Left lung (tissue), 14 donors: ENCODE measurements at places on chromosomes 7 and 10. TPM values are rescaled to one million over a fixed set of nuclear protein-coding genes. Genes with fewer than 3 reads are reported as not detected.

DNA sequence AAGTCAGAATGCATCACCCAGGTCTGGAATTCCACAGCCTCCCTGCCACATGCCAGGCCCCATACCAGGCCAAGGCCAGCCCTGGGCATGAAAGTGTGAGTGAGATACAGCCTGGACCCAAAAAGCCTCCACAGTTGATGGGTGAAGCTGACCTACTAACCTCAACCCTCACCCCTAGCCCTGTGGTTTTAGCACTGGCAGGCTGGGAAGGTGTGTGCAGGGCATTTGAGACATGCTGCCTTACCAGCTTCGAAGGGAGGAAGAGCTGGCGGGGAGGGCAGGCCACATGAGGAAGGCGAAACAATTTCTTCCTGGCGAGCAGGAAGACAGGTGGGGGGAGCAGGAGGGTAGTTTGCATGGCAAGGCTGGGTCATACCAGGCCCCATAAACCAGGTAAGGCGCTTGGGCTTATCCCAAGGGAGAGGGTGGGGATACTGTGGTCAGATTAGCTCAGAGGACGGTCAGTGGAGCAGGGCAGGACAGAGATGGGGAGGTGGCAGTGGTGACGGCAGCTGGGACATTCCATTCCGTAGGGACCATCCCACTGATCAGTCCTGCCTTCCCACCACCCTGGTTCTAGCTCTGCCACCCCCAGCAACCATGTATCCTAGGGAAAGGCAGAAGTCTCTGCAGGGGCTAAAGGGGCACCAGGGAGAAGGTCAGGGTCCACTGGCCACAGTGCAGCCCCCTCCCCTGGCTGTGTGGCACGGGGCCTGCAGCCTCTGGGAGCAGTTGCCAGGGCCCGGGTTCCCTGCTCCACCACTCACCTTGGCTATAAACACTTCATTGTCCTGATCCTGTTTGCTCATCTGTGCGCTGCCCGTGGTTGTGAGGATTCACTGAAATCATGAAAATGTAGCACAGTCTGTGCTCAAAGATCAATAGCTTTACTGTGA lies 155.8 kb downstream of the NRF1 start:
- DNase-seq = no peak

DNA sequence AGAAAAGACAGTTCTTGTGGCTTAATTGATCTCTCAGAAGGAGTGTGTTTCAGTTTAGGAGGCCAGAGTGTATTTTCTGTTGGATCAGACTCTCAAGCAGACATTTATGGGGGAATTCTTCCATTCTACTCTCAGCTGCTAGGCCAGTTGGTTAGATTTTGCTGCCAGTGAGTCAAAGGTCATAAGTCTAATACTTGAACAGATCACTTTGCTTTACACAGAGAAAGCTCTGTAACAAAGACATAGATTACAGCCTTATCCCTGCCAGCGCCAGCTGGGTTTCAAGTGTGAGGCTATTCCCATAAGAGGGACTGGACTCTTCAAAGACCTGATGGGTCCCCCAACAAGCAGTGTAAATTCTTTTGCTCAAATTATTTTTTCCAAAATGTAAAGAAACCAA lies 145.6 kb upstream of the SEMA3C start:
- DNase-seq = no peak

DNA sequence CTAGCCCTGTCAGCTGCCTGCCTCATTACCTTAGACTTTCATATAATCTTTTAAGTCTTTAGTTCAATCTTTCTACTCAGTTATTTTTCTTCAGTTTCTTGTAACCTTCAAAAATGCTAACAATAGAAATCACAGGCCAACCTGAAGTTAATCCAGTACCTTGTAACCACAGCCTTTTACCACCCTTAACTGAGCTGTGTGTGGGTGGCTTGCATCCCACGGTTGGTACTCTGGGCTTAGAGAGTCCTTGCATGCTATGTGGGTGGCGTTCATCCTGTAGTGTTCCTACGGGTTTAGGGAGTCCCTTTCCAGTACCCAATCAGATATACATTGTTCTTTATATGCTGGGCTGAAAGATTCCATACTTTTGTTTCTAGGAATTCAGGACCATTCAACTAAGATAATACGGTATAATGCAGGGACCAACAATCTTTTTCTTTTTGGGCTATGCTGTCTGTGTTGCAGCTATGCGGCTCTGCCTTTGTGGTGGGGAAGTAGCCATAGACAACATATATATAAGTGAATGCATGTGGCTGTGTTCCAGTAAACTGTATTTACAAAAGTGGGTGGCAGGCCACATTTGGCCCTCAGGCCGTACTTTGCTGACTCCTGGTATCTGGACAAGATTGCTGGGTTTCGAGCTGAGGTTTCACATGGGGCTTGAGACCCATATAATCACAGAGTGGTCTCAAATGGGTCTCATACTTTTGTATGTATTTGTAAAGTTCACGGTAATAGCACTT lies 280.8 kb upstream of the LRGUK start:
- no peak for DNase-seq

DNA sequence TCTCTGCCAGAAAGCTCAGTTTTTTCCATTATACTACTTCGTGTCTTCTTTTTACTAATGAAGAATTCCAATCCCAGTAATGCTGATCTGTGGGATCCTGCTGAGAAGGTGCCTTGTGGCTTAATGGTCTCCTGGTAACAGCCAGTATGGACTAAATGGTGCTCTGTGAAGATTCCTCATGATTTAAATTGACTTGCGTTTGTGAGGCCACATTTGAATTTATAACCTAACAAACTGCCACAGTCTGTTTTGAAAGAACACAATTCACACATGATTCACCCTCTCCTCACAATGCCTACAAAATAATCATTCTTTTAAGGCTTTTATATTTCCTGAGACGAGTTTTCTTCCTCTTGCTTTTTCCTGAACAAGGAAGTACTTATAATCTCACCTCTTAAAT lies 140.0 kb downstream of the MBL2 start:
- DNase-seq = no peak

DNA sequence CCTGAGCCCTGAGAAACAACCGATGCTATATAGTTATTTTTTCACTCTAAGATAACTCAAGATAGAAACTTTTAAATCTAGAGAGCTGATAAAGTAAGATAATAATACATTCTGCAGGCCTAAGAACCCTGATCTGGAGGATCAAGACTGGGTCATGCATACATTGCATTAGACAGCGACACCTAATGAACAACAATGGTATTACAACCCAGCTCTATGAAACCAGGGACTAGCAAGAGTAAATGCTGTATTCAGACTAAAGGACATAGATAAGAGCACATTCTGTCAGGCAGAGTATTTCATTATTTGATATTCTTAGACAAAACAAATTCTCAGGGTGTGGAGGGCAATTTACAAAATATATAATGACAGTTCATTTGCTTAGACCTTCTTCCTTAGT lies 148.6 kb downstream of the GRK5 start:
- DNase-seq = no peak

DNA sequence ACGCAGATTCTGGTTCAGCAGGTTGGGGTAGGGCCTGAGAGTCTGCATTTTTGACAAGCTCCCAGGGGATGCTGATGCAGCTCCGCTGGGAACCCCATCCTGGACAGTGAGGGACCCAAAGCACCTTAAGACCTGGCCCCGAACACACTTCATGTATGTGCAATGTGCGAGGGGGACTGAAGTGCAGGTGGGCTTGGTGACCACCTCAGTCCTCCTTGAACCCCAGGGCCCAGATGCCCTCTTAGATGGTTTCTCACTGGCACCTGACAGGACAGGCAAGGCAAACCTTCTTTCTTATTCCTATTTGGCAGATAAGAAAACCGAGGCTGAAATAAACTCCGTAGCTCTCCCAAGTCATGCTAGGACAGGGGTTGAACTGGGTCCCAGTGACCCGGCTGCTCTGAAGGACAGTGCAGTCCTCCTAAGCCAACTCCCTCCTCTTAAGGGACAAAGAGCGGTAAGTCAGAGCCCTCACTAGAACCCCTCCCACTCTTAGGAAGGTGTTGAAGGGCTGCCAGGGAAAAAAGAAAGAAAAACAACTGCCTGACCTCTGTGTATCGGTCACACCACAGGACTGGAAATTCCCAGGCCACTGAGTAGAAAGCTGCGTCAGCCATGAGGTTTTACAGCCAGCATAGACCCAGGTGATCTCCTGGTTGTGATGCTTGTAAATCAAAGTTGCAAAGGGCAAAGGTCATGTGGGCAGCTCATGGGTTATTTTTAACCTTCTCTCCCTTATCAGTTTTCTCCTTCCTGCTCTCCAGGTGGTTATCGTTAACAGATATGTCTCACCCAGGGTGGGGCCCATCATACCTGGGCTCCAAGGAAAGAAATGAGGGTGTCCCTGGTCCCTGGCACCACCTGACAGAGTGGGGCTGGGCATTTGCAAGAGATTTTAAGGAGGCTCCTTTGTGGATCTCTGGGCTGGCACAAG lies 90.9 kb upstream of the SMNDC1 start:
- peak; percentile 25 for DNase-seq

DNA sequence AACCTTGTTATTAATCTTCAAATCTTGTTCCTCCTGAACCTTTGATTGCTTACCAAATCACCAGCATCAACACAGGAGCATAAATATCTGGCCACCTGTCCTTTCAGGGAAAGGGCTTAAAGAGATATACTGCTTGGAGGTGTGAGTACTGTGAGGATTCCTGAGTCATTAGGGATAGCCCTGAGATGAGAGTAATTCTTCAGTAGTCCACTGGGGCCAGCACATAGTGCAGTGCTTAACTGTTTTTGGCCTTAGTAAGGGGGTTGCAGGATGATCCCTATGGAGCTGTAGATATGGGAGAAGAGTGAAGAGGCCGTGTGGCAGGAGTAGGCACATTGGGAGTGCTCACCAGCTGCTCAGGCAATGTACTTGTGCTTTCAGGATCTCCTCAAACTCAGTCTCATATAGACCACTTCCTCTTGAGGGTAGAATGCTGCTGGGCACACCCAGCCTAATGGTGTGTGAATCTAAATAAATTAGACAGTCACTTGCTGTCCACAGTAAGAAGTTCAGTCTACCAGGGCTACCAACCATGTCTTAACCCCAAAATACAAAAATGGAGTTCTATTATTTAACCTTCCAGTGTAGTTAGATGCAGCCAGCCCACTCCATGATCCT lies 26.5 kb upstream of the GPR141 start:
- no peak for DNase-seq

- no peak for DNase-seq
Measured at GRCh38 chr10:27857616-27858015, 112.0 kb upstream of the MKX start.

GRCh38 chr7:24963218-24963617 lies 16.8 kb downstream of the OSBPL3 start:
- DNase-seq = peak; percentile 76

GRCh38 chr7:66119245-66119850 lies 4.7 kb downstream of the CRCP start:
- DNase-seq = no peak

- DNase-seq = no peak
Measured at GRCh38 chr10:5187867-5188266, 2.9 kb upstream of the AKR1C8 start.

DNA sequence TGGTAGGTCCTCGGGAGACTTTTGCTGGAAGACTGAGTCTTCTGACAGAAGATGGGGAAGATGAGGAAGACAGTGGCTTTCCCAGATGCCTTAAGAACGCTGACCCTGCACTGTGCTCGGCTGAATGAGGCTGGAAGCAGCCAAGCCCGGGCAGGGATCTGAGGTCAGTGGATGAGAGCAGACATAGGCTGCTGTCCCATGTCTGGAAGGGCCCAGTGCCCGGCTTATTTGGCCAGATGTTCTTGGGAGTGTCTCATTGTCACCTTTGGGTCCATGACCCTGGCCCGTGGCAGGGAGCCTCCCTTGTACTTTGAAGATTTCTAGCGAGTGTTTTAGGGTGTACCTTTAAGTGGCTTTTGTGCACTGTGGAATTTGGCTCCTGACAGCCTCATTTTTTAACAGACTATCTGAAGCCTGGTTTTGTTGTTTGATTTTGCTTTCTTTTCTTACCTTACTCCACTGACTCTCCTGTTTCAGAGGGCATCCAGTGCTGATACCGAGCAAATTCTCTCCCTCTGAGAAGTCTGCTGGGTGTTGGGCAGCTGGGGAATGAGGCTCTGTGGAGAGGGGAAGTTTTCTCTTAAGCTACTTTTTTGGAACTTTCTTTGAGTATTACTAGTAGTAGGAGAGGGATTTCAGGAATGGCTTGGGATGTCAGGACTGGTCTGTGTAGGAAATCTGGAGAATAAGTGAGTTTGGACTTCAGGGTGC lies 61.4 kb downstream of the CREB5 start:
- DNase-seq = no peak

The SUN3 gene
- not detected for total RNA-seq

The IFIT3 gene
- 36.2 TPM for total RNA-seq

The CDK1 gene
- 9.2 TPM for total RNA-seq

The VAX1 gene
- not detected for total RNA-seq

The KIAA1217 gene
- total RNA-seq = 33.6 TPM

The SPDYE16 gene
- total RNA-seq = 0.26 TPM

The NSUN6 gene
- total RNA-seq = 11.6 TPM

The PLXDC2 gene
- 85.3 TPM for total RNA-seq
